D721Med (cell line): ENCODE measurements at places on chromosomes 6 and 20.
A peak's percentile ranks its signal among the peaks of the same experiment; 100 is the strongest.

- DNase-seq, result no peak
Observed at GRCh38 chr20:48058611-48059559, 273.6 kb upstream of the SULF2 start.

DNA sequence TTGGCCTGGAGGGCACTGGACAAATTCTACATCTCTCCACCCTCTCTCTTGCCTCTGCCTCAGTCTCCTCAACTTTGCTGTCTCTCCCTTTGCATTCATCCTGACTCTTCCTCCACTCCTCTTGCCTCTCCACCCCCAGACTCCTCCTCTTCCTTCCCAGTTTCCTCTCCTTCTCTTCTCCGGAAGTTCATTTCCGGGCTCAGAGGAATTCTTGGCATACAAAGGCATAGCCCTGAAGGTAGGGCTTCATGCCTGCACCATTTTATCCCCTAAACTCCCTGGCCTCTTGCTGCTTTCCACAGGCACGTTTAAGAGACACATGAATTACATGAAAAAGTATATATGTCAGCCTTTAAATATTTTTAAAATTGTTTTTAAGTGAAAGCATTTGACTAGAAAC is 10.6 kb downstream of the BFSP1 start:
- no peak for DNase-seq

DNA sequence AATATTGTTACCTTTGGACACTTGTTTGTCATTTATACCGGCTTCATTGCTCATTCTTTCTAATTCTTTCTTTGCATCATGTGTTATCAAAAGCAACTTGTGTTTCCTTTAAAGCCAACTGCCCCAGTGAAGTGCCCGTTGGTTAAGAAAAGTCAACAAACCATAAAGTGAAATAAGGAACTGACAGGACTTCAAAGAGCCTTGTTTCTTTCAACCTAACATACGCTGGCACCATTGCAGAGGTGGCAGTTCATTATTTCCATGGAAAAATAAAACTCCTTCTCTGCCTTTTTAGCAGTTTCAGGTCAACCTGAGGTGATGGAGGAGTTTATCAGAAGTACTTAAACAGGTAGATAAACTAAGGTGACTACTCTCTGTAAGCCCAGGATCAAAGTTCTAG is 28.8 kb downstream of the FERMT1 start:
- DNase-seq, result no peak

- DNase-seq, result no peak
Observed at GRCh38 chr20:6705926-6706548, 61.4 kb upstream of the BMP2 start.

GRCh38 chr6:112298816-112299281 is 44.5 kb upstream of the LAMA4 start:
- DNase-seq, result no peak

GRCh38 chr20:25173321-25173720 is 22.2 kb upstream of the ENTPD6 start:
- no peak for DNase-seq

DNA sequence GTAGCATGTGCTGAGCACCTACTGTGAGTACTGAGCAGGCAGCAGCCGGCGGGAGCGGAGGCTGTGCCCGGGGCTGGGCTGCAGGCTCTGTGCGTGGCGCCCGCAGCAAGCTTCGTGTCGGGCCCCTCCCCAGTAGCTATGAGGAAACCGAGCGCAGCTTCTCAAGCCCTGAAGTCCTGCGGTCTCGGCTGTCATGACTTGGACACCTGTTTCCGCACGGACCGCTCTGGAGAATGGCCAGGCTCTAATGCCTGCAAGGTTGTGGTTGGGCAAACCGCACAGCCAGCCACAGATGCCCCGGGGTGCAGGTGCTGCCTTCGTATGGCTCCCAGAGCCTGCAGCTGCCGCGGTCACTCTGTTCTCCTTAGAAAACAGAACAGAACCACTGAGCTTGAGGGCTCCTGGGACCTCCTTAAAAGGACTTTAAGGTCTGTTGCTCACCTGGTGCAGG is 33.7 kb downstream of the PYGB start:
- no peak for DNase-seq

- no peak for DNase-seq
Observed at GRCh38 chr6:112691289-112691688, 344.2 kb downstream of the RFPL4B start.

DNA sequence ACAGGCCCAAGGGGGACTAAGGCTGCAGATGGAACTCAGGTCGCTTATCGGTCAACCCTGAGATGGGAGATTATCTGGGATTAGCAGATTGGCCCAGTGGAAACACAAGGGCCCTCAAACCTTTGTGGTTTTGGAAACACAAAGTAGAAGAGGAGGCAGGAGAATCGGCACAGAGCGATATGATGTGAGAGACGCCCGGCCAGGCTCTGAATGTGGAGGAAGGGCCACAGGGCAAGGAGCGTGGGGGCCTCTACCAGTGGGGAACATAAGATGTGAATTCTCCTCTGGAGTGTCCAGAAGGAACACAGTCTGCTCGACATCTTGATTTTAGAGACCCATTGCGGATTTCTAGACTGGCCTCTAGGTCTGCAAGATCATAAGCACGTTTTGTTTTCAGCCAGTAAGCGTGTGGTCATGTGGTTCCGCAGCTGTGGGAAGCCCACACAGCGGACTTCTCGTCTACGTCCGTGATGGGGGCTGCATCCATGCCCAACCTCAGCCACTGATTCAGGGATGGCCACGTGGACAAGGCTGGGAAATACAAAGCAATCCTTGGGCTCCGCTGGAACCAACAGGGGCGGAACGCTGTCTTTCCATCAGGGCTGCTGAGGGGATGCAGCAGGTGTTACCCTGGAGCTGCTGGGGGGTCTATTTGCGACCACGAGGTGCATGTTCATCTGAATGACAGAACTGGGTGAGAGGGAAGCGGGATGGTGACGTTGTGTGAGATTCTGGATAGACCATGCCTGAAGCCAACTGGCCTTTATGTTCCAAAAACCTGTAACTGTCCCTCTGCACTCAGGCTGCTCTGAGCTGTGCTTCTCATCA is 127.6 kb upstream of the PMEPA1 start:
- no peak for DNase-seq

DNA sequence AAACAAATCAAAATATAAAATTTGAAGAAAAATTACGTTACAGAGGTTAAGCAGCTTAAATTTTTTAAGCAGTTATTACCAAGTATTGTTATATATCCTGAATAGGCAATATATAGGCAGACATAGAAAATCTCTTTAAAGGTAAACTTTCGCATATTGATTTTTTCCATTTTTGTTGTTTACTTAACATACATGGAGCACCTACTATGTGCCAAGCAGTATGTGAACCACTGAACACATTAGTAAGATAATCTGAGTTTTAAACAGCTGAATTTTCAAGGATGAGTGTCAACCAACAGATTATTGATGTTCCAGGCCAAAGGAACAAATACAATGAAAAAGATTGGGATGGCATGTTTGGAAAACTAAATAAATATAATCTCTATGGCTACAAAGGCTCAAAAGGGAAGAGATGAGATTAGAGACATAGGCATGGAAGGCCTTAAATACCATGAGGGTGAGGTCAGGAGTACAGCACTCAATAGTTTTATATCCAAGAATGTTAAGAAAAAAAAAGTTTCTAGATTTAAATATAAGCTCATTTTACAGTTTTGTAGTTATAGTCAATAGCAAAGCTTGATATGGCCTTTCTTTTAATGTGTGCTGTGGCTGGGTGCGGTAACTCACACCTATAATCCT is 277.5 kb downstream of the PTPRK start:
- no peak for DNase-seq

DNA sequence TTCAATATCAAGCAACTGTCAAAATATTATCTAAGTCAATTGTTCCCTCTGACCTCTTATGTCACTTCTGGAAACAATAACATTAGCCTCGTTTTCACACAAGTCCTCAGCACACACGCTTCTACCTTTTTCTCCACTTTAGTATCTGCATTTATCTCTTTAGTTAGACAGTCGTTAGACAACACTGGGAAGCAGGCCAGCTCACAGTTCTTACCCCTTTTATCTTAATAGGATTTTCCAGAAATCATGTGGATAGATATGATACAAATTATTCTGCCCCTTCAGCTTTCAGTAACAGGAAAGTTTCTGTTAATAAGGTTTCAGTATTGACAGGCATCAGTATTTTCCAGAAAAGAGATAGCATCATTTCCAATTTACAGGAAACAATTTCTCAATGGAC is 25.9 kb upstream of the HAO1 start:
- no peak for DNase-seq

DNA sequence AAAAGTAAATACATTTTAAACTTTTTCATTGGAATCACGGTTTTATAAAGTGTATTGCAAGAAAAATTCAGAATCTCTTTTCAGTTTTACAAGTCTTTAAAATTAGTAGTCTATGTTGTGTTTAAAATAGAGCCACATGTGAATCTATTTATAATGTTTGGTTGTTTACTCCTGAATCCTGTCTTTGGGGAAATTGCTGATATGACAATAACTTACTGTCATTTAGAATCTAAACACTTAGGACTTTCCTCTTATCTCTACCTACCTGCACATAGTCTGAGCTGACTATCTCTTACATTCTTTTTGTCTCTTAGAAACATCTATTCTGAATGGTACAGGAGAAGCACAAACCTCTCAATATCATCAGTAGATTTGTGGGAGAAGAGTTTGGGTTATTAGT is 4.1 kb upstream of the SRSF12 start:
- no peak for DNase-seq

GRCh38 chr20:39713076-39713840 is 751.1 kb downstream of the DHX35 start:
- no peak for DNase-seq

DNA sequence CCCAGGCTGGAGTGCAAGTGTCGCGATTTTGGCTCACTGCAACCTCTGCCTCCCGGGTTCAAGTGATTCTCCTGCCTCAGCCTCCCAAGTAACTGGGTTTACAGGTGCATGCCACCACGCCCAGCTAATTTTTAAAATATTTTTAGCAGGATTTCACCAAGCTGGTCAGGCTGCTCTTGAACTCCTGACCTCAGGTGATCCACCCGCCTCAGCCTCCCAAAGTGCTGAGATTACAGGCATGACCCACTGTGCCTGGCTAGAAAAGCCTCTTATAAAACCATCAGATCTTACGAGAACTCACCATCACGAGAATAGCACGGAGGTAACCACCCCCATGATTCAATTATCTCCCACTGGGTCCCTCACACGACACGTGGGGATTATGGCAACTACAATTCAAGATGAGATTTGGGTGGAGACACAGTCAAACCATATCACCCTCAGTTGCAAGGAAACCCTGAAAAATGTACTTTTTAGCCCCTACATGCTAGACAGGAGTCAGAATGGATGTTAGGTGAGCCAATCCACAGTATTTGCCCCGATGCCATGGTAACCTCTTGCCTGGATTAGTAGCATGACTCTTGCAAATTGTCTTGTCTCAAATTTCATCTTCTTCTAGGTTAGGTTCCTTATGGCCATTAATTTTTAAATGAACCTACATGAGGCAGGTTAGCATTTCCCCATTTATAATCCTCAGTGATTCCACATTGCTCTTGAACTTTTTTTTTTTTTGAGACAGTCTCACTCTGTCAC is 17.1 kb upstream of the SASH1 start:
- DNase-seq, result no peak

DNA sequence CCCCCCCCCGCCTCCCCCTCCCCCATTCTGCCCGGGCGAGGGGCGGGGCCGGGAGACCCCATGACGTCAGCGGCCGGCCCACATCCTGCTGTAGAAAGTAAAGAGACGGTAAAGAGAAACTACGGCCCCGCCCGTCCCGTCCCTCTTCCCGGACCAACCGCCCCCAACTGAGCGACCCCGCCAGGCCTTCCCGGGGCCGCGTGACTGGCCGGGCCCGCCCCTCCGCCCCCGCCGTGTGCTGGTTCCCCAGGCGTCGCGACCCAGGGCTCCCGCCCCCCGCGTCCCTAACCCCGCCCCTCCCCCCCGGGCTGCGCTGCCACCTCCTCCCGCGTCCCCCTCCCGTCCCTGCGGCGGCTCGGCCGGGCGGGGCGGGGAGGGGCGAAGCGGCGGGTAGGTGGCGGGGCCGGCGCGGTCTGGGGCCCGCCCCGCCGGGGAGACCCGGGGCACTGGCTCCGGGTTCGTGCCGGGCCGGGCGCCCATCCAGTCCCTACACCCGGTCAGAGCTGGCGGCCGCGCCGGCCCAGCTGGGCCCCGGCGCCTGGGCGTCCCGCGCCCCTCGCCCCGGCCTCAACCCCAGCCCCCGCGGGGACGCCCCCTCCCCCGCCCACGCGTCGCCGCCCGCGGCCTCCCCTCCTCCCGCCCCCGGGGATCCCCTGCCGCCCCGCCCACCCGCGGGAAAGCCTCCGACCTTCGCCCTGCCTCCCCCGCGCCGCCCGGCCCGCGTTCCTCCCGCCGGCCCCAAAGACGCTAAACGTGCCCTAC is 655 bp upstream of the HIVEP1 start:
- DNase-seq, result peak; percentile 65

DNA sequence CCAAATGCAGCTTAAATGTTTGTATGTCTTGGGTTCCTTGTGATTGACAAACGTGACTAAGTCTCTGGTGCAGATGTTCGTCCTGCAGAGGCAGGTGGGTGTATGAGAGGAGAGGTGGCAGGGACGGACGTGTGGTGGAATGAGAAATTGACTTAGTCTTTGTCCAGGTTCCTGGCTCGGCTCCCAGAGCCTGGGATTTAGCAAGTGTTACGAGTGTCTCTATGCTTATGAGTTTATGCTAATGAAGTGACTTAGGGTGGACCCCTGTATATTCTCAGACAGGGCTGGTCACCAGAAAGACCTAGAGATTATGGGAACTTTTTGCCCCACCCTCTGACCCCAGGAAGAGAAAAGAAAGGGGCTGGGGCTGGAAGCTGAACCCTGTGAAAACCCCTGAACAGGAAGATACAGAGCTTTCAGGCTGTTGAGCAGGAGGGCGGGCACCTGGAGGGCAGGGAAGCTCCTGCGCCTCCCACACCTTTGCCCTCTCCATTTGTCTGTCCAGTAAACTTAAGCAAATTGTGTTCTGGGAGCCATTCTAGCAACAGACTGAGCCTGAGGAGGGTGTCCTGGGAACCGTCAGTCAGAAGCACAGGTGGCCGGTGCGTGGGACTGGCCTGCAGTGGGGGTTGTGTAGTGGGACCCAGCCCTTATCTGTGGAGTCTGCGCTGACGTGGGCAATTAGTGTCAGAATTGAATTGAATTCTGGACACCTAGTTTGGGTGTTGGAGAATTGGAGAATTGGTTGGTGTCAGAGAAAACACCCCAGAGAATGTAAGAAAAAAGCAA is 362.1 kb downstream of the CDH4 start:
- no peak for DNase-seq

GRCh38 chr6:23177806-23178205 is 608.4 kb downstream of the HDGFL1 start:
- DNase-seq, result no peak

DNA sequence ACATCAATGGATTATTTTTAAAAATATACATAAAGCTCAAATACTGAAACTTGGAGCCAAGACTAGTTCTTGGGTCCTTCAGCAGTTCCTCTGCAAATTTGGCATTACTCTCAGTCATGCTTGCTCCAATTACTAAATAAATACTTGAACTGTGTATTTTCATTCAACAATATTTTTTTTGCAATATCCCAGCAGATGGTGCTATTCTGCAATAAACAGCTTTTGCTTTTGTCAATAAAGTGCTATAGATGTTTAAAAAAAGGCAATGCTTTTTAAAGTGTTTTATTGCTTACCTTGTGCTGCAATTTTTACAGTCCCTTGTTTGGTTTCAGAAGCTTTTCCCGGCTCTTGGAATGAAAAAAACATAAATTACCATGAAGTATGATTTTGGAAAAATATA is 243.4 kb downstream of the TRDN start:
- DNase-seq, result no peak

GRCh38 chr6:158626360-158627167 is 18.0 kb downstream of the DYNLT1 start:
- no peak for DNase-seq
